Fibroblast of the conjunctiva (primary cell): ENCODE measurements at places on chromosomes 5 and 9.

- no peak for DNase-seq
These were observed 129.7 kb upstream of the HAND1 start for GRCh38 chr5:154607746-154608145.

GRCh38 chr5:142643634-142644033 lies 42.3 kb downstream of the FGF1 start:
- DNase-seq: no peak

DNA sequence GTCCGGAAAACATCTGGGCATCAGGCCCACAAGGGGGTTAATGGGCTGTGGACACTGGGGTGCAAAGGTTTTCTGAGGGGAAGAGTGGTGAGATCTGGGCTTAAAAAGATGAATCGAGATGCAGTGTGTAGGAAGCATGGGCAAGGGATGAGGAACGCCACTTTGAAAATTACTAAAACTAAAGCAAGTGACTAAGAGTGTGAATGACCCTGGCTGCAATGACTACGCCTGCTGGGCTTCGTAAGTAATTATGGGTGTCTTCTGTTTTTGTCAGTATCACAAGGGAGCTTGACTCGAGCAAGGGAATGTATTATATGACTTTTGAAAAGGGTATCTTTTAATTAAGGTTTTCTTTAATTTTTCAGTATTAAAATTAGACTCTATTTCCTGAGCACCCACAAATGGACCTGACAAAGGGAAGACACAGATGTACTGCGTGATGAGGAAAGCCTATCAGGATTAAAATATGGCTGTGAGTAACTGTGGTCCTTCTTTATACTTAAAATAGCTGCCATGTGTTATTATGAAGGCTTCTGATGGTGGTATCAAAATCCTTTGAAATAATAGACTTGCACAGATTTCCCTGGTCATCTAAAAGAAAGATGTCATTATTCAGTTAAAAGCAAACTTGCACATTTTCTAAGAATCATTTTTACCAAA lies 4.2 kb downstream of the CTXN3 start:
- DNase-seq: no peak

DNA sequence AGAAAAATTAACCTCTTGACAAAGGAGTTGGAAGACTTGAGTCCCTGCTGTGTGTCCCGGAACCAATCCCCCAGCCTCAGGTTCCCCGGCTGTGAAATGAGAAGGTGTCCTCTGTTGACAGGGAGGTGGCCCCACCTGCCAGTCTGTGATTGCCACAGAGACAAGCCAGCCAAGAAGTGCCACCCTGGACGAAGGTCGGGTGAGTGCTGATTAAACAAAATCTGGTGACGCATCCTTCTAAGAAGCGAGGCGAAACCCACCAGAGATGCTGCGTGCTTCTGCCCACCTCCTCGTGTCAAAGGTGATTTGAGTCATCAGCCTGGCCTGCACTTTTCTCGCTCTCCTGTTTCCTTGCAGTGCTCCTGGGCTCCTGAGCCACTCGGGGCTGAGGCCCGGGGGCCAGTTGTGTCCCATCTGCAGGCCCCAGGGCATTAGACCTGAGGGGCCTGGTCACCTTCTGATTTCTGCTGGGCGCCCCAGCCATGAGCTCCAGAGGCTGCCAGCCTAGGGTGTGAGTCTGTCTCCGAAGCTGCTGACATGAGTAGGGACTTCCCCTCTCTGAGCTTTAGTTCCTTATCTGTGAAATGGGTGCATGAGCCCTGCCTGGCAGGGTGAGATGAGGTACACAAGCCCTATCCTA lies 28.7 kb downstream of the NEK6 start:
- peak; percentile 30 for DNase-seq

- peak; percentile 36 for DNase-seq
These were observed 202.2 kb downstream of the NFIB start for GRCh38 chr9:14111696-14112095.

DNA sequence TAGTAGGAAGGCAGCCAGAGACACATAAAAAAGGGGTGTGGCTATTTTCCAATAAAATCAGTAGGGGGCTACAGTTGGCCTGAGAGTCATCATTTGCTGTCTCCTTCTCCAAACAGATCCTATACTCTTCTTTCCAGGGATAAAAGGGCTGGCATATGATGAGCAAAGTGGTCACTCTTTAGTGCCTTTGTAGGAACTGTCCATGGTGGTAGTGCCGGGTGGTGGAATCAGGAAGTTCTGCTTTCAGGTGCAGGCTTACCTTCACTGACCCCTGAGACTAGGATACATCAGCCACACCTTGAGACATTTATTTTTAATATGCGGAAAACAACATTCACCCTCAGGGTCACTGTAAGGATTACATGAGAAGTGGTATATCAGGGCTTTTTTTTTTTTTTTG lies 80.8 kb downstream of the ASTN2 start:
- DNase-seq: no peak

DNA sequence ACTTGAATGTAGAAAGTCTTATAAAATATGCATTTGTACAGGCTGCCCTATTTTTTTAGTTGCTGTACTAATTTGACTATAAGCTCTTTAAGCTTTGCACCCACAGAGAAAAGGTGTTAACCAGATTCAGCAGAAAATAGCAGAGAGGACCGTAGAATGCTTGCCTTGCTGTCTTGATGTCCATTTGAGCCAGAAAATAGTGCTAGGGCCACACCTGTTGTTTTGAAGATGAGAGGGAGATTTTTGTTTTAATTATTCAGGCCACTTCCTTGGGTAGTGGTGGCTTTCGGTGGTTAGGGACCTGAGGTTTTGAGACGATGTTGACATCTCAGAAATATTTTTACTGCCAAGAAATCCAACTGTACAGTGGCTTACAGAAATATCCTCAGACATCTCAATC lies 196.0 kb downstream of the SPATA31D1 start:
- no peak for DNase-seq
